Astrocyte of the spinal cord (primary cell): ENCODE measurements at places on chromosomes 13 and 19.

- no peak for DNase-seq
Observed at GRCh38 chr19:46726971-46727501, 10.1 kb upstream of the PRKD2 start.

GRCh38 chr13:48790966-48791365 lies 137.2 kb downstream of the CYSLTR2 start:
- DNase-seq: no peak

DNA sequence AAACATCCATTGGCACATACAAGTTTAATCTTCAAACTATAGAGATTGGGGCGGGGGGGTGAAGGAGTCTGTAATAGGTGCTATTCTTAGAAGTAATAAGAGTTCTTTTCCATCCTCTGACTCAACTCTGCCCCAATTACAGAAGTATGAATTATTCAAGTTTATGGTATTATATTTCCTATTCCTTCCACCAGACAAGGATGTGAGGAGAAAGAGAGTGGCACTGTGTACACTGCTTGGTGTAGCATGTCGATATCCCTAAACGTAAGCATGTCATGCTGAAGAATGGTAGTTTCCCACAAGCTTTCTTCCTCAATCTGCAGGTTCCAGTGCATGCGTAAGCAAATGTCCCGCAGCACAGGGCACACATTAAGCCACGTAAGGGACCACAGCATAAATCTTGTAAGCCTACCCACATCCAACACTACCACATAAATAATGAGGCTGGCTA lies 14.1 kb downstream of the BRD4 start:
- DNase-seq: no peak

- DNase-seq: no peak
Observed at GRCh38 chr13:33372251-33372919, 86.8 kb upstream of the STARD13 start.
